ENCODE measurements at places on chromosomes 1 and 21.

DNA sequence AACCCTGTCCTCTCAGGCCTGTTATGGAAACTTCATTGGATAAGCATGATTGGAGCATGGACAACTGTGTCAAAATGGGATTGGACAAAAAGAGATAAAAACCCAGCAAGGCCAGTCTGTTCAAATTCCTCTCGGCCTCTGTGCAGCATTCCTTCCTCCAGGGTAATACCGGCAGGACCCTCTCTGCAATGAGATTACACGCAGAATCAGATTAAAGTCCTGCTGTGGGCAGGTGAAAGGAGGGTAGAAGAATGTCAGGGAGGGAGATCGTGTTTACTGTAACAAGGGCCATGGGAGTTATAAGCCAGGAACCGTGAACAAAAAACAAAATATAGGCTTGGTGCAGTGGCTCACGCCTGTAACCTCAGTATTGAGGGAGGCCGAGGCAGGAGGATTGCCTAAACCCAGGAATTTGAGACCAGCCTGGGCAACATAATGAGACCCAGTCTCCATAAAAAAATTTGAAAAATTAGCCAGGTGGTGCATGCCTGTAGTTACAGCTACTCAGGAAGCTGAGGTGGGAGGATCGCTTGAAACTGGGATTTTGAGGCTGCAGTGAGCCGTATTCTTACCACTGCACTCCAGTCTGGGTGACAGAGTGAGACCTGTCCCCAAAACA is 5.6 kb upstream of the EFHD2 start:
- DNase-seq, result no peak

DNA sequence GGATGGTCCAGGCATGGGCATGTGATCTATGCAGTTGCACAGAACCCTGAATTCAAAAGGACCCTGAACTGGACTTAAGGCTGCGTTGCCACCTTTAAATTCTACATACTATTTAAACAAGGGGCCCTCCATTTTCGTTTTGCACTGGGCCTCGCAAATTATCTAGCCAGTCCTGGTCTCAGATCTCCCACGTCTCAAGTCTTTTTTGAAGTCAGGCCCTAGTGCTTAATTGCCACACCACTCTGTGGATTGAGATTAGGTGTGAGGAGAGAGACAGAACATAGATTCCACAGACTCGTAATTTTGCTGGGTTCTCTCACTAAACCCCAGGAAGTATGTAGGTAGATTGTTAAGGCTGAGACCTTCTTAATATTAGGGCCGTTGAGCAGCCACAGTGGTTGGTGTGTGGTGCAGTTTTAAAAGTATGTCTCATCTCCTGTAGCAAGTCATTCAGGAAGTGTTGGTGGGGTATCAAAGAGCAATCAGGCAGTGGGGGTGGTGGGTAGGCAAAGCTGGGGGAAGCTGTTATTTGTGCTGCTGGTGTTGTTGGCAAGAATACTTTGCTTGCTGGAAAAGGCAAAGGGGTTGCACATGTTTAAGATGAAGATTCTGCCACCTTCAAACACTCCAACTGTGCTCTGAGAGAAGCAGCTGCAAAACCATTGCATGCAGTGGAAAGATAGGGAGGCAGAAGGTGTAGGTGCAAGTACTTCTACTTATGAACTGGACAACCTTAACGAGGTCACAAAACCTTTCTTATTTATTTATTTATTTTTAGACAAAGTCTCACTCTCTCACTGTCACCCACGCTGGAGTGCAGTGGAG is 11.2 kb downstream of the CD84 start:
- no peak for DNase-seq

- peak; percentile 90 for DNase-seq
Observed at GRCh38 chr1:94863919-94864318, 43.8 kb downstream of the SLC44A3 start.

GRCh38 chr1:185014941-185015340 is 30.4 kb upstream of the RNF2 start:
- no peak for DNase-seq

DNA sequence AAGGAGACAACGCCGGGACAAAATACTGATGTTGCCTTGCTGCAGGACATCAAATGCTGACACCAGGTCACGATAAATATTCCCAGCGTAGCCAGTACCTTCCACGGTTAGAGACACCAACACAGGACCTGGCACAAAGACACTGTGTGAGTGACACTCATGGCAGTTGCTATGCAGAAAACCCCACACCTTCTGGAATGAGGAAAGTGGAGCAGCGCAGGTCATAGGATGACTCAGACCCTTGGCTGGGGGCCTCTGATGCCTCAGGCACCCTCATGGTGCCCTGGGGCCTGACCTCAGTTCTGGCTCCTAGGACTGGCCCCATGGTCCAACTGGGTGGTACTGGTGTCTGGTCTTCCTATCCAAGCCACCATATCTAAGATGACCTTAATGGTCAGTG is 7.0 kb downstream of the DCST2 start:
- DNase-seq, result peak; percentile 39

DNA sequence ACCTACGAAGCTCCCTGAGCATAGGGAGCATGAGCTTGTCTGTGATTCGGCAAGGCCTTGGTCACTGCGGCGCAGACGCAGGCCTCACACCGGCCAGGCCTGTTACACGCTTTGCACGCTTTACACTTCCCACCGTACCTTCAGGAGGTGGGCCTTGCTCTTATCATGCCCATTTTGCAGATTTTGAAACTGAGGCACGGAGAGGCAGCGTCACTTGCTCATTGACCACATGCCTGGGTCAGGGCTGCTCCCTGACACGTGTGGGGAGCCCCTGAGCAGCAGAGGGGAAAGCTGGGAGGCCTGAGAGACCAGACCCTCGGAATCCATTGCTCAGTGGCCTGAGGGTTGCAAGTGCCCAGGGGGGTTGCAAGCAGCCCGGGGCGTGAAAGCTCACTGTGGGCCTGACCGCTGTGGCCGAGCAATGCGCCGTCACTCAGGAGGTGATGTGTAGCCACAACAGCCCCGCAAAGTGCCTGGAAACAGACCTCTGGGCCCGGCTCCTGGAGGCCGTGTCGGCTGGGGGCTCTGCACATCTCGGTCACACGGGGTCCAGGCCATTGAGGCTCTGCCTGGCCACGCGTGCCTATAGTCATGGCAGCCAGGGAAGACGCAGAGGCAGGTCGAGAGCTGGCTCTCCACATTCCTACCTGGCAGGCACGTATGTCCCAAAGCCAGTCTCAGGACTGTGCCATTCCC is 6.9 kb downstream of the ARHGEF16 start:
- DNase-seq, result no peak

DNA sequence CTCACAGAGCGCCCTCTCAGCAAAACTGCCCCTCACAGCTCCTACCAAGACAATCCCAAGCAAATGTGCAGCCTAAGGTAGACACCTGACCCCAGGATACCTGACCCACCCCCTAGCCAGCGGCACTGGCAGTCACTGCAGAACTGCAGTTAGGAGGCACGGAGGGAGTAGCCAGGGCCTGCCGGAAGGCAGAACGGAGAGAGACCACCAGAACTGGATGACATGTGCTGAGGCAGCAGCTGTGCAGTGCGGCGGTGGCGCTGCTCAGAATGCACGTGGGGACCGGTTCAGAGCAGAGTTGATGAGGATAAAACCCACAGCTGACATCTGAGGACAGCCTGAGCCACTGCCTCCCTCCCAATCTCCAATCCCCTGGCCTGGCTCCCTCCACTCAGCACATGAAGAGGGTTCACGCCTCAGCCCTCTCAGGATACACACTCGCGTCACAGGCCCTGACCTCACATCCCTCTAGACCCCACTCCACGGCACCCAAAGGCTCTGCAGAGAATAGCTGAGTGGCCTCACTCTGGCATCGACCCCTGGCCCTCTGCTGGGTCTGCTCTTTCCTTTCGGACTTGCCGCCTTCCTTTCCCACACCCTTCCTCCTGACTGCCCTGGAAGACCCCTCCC is 29.6 kb downstream of the UBE2G2 start:
- DNase-seq, result no peak

DNA sequence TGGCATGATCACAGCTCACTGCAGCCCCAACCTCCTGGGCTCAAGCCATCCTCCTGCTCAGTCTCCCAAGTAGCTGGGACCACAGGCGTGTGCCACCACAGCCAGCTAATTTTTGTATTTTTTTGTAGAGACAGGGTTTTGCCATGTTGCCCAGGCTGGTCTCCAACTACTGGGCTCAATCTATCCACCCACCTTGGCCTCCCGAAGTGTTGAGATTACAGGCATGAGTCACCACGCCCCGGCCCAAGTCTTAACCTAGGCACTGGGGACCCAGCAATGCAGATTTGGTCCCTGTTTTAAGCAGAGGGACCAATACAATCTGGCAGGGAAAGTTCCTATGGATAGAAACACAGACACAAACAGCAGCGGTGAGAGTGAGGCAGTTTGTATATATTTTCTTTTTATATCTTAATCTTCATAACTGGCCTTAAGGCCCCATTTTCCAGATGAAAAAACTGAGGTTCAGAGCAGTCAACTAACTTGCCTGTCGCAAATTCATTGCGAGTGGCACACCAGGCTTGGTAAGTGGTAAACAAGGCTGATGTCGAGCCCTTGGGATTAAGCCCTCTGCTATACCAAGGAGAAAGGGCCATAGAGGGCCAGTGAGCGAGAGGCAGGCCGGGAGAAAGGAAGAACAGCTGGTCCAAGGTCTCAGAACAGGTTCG is 77.8 kb upstream of the TINAGL1 start:
- DNase-seq, result no peak

GRCh38 chr1:33332357-33332789 is 11.5 kb upstream of the A3GALT2 start:
- DNase-seq, result peak; percentile 75

DNA sequence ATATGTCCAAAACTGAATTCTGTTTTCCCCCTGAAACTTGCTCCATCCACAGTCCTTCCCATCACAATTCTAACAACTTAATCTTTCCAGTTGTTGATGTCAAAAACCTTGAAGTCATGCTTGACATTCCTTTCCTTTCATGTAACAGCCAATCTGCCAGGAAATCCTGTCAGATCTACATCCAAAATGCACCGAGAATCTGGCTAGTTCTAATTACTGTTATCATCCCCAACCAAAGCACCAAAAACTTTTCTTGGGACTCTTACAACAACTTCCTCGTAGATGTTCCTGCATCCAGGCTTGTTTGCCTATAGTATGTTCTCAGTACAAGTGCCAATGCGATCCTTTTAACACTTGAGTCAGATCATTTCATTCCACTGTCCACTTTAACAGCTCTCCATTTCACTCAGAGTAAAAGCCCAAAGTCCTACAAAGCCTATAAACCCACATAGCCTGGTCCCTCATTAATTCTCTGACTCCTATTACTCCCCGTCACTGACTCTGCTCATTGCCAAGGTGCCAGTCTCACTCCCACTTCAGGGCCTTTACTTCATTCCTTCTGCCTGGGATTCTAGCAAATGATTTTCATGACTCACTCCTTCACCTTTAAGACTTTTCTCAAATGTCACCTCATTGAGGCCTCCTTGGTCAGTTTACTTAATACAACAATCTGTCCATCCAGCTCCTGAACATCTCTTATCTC is 493.2 kb upstream of the NFIA start:
- DNase-seq, result no peak

DNA sequence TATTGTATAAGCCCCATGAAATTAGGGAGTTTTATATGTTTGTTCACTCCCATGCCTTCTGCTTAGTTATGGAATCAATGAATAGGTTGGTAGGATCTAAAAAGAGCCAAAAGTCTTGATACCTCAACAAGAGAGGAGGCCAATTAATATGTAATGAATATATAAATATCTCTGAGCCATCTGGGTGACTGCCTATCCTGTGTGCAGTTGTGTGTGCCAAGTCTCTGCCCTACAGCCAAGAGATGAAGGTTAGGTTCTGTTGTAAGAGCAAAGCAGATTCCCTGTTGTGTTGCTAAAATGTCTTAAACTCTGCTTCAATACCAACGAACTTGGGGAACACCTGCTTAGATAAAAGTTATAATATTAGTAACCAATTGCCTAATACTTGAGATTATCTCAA is 61.8 kb upstream of the GORAB start:
- no peak for DNase-seq

DNA sequence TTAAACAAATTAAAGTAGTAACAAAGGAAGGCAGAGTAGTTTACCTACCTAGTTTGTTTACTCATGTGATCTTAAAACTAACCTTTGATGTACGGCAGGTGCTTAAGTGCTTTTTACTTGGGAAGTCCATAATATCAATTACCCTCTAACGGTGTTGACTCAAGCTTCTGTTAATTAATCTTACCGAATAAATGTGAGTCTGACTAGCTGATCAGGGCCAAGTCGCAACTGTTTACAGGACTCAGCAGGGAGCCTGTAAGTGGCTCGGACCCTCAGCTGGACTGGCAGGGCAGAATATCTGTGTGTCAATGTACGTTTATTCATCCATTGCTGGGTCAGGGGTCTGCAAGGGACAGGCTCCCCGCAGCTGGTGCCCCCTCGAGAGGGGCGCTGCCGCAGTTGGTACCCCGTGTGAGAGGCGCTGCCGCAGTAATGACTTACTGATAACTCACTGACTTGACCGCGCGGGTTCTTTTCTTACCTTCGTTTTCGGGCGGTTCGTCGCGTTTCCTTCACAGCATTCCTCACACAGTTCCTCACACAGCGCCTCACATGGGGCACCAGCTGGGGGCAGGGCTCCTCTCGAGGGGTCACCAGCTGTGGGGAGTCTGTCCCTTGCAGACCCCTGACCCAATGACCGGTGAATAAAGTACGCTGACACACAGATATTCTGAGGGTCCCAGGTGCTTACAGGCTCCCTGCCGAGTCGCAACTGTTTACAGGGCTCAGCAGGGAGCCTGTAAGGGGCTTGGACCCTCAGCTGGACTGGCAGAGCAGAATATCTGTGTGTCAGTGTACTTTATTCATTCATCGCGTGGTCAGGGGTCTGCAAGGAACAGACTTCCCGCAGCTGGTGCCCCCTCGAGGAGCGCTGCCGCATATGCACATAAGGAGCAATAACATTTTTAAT is 3.0 kb downstream of the FMO1 start:
- DNase-seq, result no peak

- DNase-seq, result no peak
Observed at GRCh38 chr1:101652484-101652883, 344.2 kb downstream of the OLFM3 start.

DNA sequence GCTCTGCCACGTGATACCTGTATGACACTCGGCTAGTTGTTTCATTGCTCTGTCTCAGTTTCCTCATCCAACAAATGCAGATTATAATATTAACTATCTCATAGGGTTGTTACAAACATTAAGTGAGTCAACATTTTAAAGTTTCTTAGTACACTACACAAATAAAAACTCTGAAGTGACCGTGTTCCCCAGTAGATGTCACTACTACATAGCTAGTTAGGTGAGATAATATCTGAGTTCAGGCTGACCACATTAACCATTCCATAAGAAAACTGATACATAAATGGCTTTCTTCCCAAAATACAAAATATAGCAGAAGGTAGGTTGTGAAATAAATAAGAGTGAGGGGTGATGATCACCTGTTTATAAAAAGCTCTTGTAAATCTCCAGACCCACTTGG is 214.1 kb downstream of the NUF2 start:
- DNase-seq, result peak; percentile 5

All from RPMI7951 (cell line).